ENCODE measurements at places on chromosomes 1 and 21. TPM values are rescaled to one million over a fixed set of nuclear protein-coding genes. Genes with fewer than 3 reads are reported as not detected.

- no peak for DNase-seq
Measured at GRCh38 chr1:61978796-61979195, 215.9 kb upstream of the L1TD1 start.

DNA sequence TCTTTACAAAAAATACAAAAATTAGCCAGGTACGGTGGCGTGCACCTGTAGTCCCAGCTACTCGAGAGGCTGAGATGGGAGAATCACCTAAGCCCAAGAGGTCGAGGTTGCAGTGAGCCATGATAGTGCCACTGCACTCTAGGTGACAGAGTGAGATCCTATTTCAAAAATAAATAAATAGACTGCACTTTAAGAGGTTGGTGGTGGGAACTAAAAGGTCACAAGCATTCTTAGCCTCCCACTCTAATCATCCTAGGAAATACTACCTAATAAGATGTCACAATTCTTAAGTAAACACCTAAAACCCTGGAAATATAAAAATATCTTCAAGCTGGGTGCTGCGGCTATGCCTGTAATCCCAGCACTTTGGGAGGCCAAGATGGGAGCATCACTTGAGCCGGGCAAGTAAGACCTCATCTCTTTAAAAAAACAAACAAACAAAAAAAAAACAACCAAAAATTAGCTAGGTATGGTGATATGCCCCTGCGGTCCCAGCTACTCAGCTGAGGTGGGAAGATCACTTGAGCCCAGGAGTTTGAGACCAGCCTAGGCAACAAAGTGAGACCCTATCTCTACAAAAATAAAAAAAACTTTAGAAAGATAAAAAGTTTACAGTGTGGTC, 4.1 kb downstream of the DCAF8 start:
- DNase-seq: no peak

- no peak for DNase-seq
Measured at GRCh38 chr1:165893507-165893906, 66.1 kb downstream of the UCK2 start.

GRCh38 chr1:17890056-17890814, 135.1 kb downstream of the ACTL8 start:
- DNase-seq: no peak

DNA sequence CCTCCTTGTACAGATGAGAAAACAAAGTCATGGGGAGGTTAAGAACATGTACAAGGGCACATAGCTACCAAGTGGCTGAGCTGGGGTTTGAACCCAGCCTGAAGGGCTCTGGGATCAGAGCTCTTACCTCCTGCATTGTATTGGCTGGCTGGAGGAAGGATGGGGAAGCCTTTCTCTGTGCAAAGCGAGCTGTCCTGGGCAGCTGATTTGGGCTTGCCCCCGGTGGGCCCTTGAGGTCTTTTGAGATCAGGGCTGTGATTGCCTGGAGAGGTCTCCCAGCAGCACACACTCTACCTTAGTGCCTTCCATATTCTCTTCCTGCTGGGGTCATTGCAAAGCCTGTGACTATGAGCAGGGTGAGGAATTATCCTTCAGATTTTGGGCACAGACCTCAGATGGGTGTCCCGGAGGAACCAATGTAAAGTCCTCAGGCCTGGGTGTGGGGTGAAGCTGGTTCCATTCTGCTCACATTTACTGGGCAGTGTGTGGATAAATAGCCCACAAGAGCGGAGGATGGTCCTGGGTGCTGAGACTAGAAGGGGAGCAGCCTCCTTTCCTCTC, 53.3 kb upstream of the EPS8L3 start:
- no peak for DNase-seq

DNA sequence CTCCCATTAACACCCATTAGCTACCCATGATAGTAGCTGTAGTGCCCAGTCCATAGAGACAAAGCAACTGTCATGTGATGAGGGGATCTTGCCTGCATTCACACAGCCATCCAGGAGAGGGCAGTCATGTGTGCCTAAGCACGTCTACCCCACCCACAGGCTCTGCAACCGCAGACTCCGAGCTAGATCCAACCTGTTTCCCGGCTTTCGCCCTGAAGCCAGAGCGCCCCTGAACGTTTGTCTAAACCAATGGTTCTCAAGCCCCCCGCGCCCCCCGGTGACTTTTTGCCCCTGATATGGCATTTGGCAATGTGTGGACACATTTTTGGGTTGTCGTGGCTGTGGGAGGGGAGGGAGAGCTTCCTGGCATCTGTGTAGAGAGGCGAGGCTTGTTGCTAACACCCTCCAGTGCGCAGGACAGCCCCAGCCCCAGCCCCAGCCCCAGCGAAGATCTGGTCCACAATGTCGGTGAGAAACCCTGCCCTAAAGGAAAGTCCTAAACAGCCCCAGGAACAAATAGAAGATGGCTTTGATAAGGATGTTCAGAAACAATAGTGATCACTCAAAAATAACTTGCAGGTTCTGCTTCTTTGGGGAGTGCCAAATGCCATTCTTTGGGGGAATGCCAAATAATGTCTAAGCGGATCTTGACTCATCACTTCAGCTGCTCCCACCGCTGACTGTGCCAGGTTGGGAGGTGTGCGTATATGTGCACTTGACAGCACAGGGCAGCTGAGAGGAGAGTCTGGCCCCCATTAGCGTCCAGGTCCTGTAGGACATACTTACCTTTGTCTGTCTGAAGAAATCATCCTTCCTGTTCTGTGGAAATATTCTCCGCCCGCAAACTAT, 34.5 kb downstream of the SLC44A3 start:
- peak; percentile 89 for DNase-seq

DNA sequence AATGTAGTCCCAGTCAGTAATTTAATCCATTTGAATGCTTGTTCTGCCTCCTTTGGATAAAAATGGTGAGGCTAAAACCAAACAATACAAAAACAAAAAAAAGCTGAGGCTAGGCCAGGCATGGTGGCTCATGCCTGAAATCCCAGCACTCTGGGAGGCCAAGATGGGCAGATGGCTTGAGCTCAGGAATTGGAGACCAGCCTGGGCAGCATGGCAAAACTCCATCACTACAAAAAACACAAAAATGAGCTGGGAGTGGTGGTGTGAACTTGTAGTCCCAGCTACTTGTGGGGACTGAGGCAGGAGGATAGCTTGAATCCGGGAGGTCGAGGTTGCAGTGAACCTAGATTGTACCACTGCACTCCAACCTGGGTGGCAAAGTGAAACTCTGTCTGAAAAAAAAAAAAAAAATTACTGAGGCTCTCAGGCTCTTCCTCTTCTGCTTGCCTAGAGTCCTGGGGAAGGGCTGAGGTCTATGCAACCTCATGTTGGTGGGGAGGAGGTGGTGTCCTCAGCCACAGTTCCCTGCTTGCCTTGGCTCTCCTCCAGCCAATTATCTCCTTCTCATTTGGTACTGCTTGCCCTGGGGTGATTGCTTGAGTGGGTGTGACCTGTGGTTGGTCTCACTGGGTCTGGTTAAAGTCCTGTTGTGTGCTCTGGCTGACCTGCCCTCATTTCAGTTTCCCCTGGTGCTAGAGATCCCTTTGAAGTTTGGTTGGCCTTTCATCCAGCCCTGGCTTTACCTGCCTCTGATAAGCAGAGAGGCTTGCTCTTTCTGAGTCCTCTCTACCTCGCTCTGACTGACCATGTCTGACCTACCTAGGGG, 20.9 kb downstream of the S1PR1 start:
- DNase-seq: no peak

- no peak for DNase-seq
Measured at GRCh38 chr1:205061227-205061626, 18.2 kb downstream of the CNTN2 start.

DNA sequence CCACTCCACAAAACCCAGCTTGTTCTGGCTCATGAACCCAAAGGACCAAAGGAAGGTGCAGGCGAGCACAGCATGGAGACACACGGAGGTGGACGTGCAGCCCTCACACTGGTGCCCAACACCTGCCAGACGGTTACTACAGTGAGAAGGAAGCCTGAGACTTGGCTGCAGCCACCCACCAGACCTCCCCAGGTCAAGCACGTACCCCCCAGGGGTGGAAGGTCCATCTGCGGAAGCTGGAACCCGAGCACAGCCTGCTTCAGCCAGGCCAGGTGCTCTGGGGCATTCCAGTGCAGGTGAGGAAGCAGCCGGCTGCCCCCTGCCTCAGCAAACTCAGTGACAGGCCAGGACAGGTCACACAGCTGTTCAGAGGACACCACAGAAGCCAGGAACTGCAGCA, 16.0 kb upstream of the LSS start:
- DNase-seq: no peak

The DPT gene
- not detected for total RNA-seq

Data from Karpas-422 (cell line).